SHP77 (cell line): ENCODE measurements at places on chromosomes 7 and 10.

GRCh38 chr10:80545258-80545881 is 7.7 kb downstream of the SH2D4B start:
- no peak for DNase-seq

- no peak for DNase-seq
These were observed 106.1 kb upstream of the SP8 start for GRCh38 chr7:20892776-20893175.

GRCh38 chr10:103982639-103983038 is 15.7 kb downstream of the SLK start:
- DNase-seq, result no peak

DNA sequence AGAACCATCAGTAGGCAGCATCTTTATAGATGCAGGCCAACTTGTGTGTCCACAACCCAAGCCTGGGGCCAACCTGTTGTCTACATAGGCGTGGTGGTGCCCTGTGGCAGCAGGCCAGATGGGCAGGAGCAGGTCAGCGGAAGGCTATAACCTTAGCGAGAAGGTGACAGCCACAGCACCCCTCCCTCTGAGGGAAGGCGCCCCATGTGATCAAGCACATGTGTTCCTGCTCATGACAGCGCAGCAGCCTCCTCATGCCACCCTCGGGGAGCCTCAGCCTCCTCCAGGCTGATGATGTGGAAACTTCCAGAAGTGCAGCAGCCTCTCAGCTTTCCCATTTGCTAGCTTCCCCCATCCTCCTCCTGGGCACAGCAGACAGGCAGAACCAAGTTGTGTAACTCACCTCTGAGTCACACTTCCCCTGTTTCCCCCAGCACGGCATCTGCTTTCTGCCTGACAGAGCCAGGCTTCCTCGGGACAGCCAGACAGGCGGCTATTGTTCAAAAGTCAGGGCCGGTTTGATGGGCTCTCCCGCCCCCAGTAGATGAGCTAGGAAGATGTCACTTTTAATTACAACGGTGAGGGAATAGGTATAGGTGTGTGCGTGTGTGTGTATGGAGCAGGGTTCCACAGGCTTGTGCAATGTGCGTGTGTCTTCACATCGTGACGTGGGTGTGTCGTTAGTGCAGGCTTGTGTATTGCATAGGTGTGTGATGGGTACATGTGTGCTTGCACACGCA is 312.0 kb upstream of the ZMIZ1 start:
- DNase-seq, result peak; percentile 24

- DNase-seq, result no peak
These were observed 860 bp downstream of the ZEB1 start for GRCh38 chr10:31319602-31320549.

- DNase-seq, result no peak
These were observed 16.3 kb downstream of the LIPA start for GRCh38 chr10:89235073-89235798.

DNA sequence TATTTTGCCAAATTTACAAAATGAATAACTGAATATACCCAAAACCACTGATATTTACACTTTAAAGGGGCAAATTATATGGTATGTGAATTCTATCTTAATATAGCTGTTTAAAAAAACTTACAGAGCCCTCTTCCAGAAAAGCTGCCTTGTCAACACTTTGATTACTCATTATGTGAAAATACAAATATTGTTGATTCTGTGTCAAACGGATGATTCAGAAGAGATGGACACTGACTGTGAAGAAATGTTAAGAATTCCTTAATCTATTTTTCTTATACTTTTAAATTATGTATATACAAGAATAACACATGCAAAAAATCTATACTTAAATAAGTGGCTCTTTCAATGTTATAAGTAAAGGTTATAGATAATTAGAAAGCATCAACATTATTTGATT is 41.5 kb downstream of the SMURF1 start:
- DNase-seq, result no peak

DNA sequence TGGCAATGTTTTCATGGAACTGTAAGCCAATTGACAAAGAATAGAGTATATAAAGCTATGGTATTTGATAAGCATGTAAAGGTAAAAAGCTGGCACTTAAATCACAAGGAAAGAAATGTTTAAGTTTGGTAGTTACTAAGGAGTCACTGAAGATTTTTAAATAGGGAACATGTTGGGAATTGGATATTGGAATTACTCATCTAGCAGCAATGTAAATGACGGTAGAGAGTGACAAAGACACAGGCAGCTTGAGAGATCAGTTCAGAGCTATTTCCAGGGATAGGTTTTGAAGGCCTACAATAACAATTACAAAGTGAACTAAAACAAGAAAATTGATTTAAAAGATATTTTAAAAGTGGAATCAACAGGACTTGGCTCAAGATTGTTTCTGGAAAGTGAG is 36.8 kb downstream of the SP8 start:
- DNase-seq, result no peak

DNA sequence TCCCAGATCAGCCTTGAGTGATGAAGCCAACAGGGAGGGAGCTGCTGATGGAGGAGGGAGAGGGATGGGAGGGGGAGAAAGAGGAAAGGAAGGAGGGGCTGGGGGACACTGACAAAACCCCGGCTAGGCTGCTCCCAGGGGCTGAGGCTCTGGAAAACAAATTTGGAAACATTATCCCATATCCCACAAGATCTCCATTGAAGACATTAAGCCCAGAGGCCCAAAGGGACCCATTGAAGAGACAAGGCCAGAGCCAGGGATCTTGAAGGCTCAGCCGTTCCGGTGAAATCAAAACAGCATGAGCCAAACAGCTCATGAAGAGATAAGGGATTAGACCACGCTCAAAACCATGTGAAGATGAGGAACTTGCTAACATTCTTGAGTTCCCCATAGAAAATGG is 184.3 kb upstream of the ITGB1 start:
- no peak for DNase-seq

DNA sequence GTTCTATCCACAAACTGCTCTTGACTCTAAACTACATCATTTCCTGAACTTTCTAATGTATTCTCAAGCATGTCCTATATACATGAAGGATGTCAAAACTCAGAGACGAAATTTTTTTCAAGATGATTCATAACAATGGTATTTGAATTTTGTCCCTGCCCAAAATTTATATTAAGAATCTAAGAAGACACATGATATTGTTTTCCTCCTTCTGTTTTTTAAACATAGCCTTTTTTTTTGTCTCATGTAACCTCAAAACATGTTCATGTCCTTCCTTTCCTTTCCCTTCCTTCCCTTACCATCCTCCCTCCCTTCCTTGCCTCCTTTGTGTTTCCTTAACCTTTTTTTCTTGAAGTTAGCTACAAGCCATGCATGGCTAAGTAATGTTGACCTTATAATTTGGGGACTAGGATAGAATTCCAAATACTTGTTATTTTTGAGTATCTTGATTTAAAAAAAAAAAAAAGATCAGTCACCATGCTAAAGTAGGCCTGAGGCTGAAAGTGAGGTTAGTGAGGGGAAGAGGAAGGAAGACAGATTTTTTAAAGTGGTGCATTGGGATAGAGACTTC is 163.0 kb downstream of the SUGCT start:
- no peak for DNase-seq

- DNase-seq, result no peak
These were observed 21.8 kb downstream of the FOXL3 start for GRCh38 chr7:311796-312195.

GRCh38 chr10:75827587-75828021 is 396.2 kb downstream of the LRMDA start:
- DNase-seq, result no peak

- DNase-seq, result no peak
These were observed 78.7 kb downstream of the TCF7L2 start for GRCh38 chr10:113028456-113029440.

DNA sequence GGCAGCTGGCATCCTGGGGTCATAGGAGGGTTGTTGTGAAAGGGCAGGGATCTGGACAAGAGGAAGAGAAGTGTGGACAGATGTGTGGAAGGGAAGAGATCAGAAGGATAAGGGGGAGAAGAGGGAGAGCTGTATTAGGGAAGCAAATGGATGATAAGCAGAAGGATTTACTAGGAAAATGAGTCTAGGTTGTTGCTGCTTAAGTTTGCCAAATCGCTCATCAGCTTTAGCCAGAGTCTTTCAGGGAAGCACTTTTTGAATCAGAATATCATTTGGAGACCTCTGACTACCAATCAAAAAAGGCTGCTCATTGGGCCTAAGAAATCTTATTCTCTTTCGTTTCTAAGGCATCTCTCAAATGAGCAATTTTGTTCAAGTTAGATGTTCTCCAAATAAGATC is 2.6 kb upstream of the CSGALNACT2 start:
- no peak for DNase-seq

DNA sequence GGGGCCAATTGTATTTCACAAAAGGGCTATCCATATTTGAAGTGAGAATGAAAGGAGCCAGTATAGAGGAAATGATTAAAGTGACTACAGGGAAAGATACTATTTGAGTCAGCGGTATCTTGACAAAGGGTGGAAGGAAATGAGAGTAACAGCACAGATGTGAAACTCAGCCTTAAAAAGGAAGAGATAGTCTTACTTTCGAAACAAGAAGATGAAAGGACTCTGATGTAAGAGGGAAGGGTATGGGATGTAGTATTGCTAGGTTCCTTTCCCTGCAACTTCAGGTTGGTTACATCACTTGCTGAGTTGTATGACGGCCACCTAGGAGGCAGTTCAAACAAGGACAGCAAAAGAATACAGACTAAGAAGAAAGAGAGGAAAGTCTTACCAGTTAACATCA is 13.7 kb downstream of the CISD1 start:
- DNase-seq, result no peak

DNA sequence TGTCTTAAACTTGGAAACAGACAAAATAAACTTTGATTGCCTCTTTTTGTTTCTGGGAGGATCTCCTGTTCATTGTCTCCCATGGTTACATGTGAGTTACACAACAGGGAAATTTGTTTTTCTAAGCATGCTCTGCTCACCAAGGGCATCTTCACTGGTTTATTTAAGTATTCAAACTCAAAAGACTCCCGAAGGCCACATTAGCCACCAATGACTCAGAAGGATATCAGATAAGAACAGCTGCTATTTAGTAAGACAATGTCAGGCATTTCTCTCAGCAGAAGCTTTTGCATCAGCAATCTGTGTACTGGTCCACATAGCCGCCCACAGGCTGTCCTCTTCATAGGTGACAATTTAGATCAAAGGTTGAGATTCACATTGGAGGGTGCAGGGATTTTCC is 19.3 kb downstream of the OR6B1 start:
- DNase-seq, result no peak

DNA sequence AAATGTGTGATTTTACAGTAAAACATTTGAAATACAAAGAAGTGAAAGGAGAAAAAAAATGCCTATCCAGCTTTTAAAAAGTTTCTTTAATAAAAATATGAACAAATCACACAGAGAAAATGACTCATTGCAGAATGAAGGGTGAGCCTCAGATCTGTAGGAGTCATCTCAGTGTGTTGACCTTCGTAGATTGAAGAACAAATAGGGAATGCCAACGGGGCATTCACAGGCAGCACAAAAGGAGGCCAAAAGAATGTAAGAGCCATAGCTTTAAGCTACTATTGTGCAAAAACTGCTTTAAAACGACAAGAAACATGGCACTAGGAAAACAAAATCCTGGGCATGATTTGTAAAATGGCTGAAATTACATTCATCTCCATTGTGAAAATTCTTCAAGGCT is 782.7 kb upstream of the CELF2 start:
- DNase-seq, result no peak

DNA sequence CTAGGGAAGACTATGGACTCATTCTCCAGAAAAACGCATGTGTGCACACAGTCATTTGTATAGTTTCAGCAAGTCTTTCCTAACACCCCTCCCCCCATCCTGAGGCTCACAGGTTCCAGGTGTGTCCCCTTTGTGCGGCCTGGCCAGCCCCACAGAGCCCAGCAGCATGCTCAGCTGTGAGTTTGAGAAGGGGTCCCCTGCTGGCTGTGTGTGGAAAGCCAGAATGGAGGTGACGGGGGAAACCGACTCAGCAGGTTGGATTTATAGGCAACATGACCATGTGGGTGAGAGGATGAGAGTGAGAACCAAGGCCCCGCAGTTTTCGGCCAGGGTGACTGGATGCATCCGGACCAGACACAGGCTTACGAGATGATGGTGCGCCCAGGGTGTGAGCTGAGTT is 9.9 kb downstream of the PTPRE start:
- DNase-seq, result no peak

- no peak for DNase-seq
These were observed 64.2 kb downstream of the MYOF start for GRCh38 chr10:93417921-93418320.

DNA sequence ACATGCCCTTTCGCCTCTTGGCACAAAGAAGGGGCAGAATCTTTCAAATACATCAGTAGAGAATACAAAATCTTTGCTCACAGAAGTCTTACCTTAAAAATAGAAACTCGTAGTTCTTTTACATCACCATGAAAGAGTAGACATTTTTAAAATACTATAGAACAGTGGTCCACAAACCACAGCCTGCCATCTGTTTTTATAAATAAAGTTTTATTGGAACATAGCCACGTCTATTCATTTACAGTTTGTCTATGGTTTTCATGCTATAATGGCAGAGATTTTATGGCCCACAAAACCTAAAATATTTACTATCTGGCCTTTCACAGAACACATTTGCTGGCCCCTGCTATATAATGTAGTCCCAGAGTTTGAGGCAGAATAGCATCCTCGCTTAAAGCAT is 46.1 kb upstream of the CABCOCO1 start:
- DNase-seq, result no peak

GRCh38 chr10:22990443-22990842 is 62.6 kb downstream of the ARMC3 start:
- no peak for DNase-seq

GRCh38 chr10:127148066-127148932 is 48.1 kb downstream of the INSYN2A start:
- DNase-seq, result no peak

GRCh38 chr7:134954197-134955082 is 31.9 kb upstream of the AGBL3 start:
- DNase-seq, result no peak

GRCh38 chr7:55185941-55186609 is 167.3 kb downstream of the EGFR start:
- no peak for DNase-seq

DNA sequence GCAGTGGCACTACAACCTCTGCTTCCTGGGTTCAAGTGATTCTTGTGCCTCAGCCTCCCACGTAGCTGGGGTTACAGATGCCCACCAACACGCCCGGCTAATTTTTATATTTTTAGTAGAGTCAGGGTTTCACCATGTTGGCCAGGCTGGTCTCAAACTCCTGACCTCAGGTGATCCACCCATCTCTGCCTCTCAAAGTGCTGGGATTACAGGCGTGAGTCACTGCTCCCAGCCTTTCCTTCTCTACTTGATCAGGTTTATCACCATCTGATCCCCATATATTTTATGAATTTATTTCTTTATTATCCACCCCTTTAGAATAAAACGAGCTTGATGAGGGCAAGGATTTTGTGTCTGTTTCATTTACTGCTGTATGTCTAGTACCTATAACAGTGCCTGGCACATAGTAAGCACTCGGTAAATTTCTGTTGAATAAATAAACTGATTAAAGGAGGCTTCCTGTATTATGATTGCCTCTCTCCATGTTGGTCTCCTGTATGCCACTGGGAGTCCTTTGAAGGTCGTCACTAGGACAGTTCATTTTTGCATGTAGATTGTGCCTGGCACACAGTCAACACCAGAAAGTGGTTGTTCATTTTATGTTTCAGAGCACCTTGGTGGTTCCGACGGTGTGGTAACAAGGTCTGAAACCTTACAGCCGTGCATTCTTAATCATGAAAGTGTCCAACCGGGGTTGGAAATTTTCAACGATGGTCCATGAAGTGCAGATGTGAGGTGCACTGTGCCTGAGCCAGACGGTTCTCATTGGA is 9.6 kb upstream of the EIF3A start:
- DNase-seq, result no peak

GRCh38 chr10:79315602-79315920 is 31.7 kb upstream of the PPIF start:
- DNase-seq, result no peak
